ENCODE measurements at places on chromosomes 7 and 10.
A peak's percentile ranks its signal among the peaks of the same experiment; 100 is the strongest.

- no peak for DNase-seq
Measured at GRCh38 chr7:100675105-100675451, 1.5 kb downstream of the GNB2 start.

GRCh38 chr10:119502209-119502608, 40.3 kb downstream of the RGS10 start:
- DNase-seq: no peak

GRCh38 chr7:47514818-47515217, 67.1 kb downstream of the TNS3 start:
- DNase-seq: no peak

GRCh38 chr10:65861249-65861648, 1064.6 kb upstream of the LRRTM3 start:
- no peak for DNase-seq

- no peak for DNase-seq
Measured at GRCh38 chr10:6504296-6504695, 75.8 kb downstream of the PRKCQ start.

DNA sequence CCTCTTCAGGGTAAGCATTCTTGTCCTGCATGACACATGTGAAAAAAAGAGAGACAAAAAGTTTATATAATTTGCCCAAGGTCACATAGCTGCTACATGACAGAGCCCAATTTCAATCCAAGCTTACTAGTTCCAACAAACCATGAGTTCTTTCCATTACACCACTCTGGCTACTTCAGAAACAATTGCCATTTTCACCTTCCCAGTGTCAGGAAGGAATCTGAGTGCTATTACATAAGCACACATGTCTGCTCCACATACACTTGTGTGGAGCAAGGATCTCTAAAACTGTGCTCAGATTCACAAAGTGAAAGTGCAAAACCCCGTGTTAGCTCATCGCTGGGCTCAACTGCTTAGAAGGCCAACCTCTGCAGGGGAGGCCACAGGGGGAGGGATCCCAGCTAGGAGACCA, 356.2 kb upstream of the NFE2L3 start:
- DNase-seq: no peak

- no peak for DNase-seq
Measured at GRCh38 chr7:23106057-23106822, 655 bp downstream of the KLHL7 start.

DNA sequence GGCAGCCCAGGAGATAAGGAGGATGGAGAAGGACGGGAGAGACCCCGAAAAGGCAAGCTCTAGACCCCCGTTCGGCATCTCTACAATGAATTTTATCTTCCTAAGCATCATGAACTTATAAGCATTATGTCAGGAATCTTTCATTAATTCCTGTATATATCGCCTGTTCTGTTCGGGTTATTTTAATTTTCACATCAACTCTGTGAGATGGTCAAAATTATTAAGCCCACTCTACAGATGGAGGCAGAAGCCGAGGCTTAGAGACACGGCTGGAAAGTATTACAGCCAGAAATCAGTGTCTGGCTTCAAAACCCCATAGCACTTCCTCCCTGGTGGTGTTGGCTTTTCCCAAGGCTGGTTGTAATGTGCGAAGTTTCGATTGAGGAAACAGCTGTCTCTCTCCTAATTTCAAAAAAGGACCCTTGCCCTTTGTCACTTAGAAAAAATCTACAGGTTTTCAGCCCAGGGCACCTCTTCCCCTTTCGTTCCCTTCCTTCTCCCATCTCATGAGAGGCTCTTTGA, 1.5 kb upstream of the GRM8 start:
- no peak for DNase-seq

DNA sequence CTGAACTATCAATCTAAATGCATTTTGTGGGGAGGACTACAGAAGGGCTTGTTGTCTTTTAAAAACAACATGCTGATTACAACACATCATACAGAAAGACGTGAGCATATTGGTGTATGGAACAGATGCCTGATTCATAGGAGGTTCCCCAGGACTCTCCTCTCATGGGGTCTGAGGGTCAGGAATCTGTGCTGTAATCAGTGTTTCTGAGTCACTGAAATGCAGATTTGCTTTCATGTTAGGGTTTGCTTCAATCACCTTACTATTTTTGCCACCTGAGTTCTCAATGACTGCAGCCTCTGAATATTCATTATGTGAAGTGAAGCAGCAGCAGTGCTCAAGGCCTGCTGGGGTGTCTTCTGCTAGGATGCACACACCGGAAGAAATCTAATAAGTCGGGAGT, 550 bp upstream of the ANK3 start:
- DNase-seq: no peak

DNA sequence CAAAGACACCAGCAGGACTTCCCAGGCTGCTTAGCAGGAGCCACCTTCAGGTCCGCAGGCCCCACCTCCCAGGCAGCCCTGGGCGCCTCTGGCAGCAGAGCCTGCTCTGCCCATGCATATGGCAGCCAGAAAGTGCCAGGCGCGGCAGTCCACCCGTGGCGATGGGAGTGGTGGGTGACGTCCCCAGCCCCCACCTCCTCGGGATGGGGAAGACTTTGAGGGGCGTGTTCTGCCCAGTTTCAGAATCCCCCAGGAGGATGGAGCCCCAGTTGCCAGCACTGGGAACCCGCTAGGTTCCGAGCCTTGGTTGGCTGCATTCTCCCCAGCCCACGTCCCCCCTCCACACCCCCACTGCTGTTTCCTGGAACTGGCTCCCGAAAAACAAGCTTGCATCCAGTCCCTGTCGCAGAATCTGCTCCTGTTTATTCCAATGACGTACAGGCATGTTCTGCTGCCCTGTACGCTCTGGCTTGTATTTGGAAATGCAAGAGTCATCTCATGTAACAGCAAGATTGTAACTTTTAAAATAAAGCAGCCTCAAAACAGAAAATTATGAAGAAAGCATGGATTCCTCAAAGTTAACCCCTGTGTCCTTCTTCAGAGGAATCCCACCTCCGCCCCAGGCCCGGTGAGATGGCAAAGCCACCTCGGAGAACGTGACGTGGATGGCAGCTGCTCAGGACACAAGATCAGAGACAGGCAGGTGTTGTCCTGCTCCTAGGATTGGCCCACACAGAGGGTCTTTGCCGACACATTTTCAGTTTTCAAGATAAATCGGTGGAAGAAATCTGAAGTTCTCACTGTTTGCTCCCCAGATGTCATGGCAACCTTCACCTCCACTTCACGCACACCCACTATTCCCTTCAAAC, 87.8 kb upstream of the PPP2R2D start:
- DNase-seq: no peak

DNA sequence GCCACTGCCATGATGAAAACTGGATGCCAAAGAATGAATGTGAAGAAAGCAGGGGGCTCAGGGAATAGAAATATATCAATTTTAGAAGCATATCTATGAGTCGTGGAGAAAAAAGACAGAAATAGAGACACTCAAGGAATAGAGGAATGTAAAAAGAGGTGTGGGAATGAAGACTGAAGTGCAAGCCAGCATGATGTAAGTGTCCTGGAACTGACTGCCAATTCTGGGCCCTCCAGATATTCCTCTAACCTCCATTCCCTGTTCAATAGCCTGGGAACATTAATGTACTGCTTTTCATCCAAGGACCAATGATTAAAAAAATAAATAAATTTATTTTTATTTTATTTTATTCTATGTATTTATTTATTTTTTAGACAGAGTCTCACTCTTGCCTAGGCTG, 40.6 kb downstream of the NEBL start:
- DNase-seq: no peak

- no peak for DNase-seq
Measured at GRCh38 chr10:70683601-70683934, 11.3 kb downstream of the ADAMTS14 start.

DNA sequence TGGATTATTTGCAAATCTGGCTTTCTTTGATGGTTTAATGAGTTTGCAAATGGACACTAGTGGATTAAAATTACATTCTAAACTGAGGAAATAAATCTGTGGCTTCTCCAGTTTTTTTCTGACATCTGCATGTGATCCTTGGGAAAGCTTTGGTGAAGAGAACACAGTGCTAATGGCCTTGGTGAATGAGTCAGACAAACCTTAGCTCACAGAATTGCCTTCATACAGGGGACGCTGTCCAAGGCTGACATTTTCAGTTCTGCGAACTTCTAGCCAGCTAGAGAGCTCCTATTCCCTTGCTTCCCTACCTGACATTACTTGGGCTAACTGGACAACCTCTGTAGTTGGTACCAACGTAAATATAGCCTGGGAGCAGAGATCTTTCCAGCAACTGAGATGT, 21.2 kb downstream of the BMPER start:
- peak; percentile 42 for DNase-seq

DNA sequence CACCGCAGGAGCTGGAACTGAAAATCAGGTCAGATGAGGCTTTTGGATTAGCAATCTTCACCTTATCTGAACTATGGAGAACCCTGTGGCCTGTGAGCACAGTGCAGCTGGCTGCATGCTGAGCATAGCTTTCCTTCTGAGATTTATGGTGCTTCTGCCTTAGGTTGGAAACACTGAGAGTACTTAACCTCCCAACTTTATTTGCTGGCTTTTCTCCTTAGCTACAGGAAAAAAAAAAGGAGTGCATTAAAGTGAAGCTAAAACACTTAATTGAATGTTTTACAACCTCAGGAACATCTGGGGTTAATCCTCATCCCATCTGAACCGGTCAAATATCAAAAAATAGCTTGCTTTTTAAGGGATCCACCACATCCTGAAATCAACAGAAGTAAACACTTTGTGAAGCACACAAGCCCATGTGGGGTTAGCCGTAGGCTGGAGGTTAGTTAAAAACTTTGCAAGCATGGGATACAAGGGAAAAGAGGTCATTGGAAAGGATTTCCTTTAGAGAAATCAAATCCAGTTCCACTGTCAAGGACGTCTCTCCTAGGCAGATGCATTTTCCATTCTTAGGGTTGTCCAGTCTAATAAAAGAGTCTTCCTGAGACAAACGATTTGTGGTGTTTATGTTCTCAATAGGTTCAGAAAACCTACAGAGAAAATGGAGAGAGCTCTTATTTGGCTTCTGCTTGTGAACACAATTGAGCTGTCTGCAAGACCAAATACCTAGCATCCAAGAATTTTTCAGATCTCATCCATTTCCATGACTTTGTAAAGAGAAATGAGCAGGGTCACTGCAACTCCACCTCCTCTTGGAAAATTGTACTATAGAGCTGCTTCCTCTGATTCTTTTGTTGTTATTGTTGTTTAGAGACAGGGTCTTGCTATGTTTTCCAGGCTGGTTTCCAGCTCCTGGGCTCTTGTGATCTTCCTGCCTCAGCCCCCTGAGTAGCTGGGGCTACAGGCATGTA, 470.4 kb upstream of the IGFBP3 start:
- DNase-seq: peak; percentile 86

DNA sequence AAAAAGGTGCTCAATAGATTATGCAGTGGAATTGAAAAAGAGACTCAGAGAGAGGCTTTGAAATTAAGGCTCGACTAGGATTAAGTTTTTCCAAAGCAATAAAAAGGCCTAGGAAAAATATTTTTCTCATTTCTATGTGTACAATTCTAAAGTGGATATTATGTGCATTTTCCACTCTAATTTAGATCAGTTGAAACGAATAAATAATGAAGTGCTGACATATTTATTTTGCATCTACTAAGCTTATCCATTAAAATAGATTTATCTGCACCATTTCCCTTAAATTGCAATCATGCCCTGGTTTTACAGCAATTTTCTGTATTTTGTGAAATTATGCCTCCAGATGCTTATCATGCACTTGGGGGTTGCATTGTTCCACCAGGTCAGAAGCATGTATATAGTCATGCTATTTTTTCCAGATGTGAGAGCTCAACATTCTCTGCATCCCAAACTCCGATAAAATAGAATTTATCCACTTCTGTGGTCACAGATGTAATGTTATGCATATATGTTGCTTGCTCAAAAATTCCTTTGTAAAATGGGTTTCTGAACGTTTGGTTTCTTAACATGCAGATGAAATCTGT, 18.3 kb downstream of the FIGNL1 start:
- DNase-seq: no peak

- DNase-seq: no peak
Measured at GRCh38 chr7:27689591-27690164, 27.0 kb upstream of the HIBADH start.

DNA sequence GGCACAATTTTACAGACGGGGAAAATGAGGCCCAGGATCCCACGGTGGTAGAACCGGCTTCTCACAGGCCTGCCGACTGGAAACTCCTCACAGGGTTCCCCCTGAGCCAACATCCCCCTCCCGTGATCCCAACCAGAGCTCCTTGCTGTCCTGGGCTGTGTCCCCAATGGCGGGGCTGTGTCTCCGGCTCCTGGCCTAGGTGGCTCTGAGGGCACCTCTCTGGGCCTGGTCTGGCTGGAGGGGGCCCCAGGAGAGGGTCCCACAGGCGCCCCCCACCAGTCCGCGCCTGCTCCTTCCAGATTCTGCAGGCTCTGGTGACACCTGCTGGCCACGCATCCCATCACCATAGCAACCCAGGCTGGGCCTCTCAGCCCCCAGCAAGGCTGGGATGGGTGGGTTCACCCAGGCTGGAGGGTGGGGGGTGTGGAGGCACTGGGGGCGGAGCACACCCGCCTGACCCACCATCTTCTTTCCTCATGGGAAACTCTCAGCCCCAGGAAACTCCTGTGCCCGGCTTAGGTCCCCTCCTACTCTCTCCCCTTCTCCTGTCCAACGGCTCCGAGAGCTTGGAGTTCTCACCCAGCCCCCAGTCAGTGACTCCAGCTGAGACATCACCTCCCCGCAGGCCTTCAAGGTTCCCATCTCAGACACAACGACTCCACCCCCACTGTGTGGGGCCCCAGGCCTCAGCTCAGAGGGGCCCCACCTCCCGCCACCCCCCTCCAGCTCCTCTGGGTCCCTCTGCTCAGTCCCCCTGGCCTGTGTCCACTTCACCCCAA, 27.1 kb upstream of the TNRC18 start:
- DNase-seq: no peak

- peak; percentile 40 for DNase-seq
Measured at GRCh38 chr7:90594751-90595317, 1.3 kb upstream of the CDK14 start.

GRCh38 chr7:131075406-131075805, 252.3 kb upstream of the MKLN1 start:
- no peak for DNase-seq

GRCh38 chr10:43980715-43981114, 332.0 kb upstream of the ZNF32 start:
- no peak for DNase-seq

GRCh38 chr7:93185303-93186027, 37.3 kb upstream of the SAMD9L start:
- peak; percentile 6 for DNase-seq

All from GM04504 (cell line).